Mesothelial cell of epicardium (in vitro differentiated cells): ENCODE measurements at places on chromosomes 16 and 17.

- DNase-seq: no peak
Observed at GRCh38 chr17:57284583-57284982, 28.3 kb downstream of the MSI2 start.

DNA sequence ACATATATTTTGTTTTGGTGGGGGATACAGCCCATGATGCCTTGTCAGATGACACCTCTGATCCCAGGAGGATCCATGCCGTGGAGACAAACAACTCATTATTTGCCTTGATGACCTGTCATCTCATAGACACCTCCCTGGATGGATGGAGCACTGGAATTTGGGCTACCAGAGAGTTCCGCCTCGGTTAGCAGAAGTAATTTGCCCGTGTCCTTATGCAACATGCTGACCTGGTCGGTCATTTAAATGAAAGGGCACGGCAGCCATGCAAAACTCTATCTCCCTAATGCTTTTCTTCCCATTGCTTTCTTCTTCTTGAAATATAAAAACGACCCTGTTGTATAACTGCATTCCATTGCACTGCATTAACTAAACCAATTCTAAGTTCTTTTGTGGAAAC, 145.3 kb downstream of the GRIN2A start:
- no peak for DNase-seq

GRCh38 chr16:31131841-31132271, 3.7 kb downstream of the PRSS8 start:
- no peak for DNase-seq

GRCh38 chr17:76551685-76552084, 11.8 kb downstream of the PRCD start:
- DNase-seq: no peak

GRCh38 chr16:6374821-6375220, 957.8 kb upstream of the RBFOX1 start:
- no peak for DNase-seq

DNA sequence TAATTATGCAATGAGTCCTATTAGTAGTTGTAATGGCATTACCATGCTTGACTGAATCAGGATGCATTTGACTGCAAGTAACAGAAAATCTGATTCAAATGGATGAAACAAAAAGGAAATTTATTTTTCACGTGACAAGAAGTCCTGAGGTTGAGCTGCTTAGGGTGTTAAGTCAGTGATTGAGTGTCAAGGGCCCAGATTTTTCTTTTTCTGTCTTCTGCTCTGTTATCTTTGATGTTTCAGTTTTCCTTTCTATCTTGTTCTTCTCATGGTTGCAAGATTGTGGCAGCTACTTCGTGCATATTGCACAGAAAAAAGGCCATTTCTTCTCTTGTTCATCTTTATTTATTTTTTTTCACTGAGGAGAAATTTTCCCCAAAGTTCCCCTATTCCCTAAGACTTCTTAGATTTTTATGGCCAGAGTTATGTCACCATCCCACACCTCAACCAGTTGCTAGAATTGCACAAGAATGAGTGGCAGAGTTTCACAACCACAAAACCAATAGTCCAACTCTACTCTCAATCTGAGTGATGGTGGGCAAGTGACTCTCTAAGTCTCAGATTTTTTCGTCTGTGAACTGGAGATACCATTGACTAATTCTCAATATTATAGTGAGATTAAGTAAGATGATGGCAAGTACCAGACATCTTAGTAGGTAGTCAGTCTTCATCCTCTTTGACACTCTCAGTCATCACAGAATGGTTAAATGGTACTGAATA, 15.7 kb upstream of the GPR139 start:
- DNase-seq: no peak

GRCh38 chr17:82085931-82086764, 11.9 kb downstream of the FASN start:
- DNase-seq: no peak
